GM10248 (cell line): ENCODE measurements at places on chromosomes 6 and 20.

- no peak for DNase-seq
Measured at GRCh38 chr6:62265906-62266525, 20.0 kb downstream of the KHDRBS2 start.

DNA sequence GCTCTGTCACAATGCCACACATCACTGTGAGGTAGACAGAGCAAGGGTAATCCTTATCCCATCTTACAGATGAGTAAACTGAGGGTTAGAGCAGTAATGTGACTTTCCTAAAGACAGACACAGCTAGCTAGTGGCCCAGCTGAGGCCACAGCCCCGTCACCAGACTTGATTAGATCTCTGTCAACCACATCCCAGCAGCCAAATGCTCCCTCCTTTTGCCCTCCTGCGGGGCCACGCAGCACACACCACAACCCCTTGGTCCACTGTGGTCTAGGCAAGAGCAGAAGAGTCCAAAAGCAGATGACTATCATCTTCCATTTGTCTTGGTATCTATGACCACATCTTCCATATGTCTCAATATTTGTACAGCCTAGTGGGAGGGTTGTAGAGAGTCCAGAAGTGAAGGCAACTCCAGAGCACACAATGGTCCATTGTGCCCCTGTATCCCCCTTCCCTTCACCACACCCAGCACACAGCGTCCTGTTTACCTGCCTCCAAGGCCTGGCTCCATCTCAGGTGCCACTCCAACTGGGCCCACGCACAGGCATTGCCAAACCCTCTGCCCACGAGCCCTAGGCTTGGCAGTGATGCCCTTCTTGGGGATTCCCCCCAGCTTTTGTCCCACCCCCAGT, 47.1 kb upstream of the FOXP4 start:
- no peak for DNase-seq

DNA sequence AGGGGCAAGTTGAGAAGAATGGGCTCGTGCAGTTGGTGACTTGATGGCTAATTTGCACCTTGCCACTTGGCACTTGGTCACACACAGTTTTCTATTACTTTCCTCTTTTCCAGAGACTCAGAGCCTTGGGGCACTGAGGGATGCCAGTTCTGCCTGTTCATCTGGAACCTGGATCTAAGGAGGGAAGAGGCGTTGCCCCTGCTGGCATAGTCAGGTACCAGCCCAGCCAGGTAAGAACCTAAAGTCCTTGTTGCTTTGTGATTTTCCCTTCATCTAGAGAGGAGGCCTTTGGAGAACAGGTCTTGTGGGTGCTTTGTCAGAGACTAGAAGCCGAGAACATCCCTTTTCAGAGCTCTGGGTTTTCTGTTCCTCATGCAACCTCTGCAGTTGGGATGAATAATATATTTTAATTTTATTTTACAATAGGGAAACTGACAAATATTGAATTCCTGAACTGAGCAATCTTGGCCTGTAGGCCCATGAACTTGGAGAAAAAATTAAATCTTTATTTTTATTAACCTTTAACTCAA, 11.4 kb downstream of the SYTL3 start:
- no peak for DNase-seq

- DNase-seq, result no peak
Measured at GRCh38 chr6:158468666-158469065, 91.2 kb upstream of the TMEM181 start.

- no peak for DNase-seq
Measured at GRCh38 chr6:47076422-47077344, 34.6 kb upstream of the ADGRF1 start.

DNA sequence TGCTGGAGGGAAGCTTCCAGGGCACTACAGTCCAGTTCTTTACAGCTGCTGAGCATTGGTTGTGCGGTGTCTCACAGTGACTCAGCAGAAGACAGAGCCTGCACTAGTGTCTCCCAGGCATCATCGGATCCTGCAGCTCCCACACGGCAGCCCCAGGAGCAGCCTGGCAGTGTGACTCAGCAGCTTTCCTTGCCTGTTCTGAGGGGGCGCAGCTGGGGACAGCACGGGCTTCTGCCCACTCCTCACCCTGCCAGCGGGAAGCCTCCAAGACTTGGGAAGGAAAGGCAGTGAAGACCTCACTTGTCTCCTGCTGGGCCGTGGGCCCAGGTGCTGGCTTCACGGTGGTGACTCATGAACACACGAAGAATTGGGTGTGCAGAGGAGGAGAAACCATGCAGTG, 165.4 kb downstream of the SYNDIG1 start:
- no peak for DNase-seq

DNA sequence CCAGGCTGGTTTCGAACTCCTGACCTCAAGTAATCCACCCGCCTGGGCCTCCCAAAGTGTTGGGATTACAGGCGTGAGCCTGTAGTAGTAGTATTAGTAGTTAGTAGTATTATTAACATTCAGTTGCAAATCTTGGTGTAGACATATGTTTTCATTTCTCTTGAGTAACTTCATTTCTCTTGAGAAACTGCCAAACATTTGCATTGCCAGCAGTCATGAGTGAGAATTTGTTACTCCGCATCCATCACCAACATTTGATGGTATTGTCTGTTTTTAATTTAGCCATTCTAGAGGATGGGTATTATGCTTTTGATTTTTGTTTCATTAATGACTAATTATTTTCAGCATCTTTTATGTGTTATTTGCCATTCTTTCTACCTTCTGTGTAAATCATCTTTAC, 1.5 kb upstream of the ERVFRD-1 start:
- no peak for DNase-seq

- no peak for DNase-seq
Measured at GRCh38 chr20:50121858-50122271, 8.9 kb upstream of the UBE2V1 start.

DNA sequence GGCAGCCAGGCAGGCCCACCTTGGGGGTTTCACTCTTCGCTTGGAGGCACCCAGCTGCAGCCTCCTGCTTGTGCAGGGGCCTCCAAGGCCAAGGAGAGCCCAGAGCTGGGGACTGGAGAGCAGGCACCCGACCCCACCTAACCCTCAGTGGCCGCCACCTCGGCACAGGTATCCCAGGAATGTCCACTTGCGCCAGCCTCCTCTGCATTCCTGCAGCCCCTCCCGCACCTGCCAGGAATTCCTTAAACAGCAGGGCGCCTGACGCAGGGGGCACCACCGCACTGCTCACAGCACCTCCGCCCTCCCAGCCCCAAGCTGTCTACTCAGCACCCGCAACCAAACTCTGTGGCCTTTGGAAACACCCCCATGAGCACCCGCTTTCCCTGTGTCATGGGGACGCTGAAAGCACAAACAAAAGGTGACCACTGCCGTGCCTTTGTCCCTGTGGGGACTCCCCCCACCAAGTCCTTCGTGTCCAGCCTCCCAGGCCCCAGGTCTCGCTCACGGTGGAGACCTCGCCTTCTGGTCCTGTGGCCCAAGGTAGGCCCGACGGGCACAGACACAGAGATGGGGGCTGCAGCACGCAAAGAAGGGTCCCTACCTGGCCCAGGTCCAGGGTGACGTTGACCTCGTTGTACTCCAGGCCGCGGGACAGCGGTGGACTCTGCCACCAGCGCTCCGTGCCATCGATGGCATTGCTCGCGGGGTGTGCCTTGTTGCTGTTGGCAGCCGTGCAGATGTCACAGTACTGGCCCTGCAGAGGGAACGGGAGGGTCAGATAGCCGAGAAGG, 5.1 kb downstream of the LAMA5 start:
- no peak for DNase-seq

GRCh38 chr20:52493171-52493721, 301.7 kb upstream of the ZFP64 start:
- no peak for DNase-seq

DNA sequence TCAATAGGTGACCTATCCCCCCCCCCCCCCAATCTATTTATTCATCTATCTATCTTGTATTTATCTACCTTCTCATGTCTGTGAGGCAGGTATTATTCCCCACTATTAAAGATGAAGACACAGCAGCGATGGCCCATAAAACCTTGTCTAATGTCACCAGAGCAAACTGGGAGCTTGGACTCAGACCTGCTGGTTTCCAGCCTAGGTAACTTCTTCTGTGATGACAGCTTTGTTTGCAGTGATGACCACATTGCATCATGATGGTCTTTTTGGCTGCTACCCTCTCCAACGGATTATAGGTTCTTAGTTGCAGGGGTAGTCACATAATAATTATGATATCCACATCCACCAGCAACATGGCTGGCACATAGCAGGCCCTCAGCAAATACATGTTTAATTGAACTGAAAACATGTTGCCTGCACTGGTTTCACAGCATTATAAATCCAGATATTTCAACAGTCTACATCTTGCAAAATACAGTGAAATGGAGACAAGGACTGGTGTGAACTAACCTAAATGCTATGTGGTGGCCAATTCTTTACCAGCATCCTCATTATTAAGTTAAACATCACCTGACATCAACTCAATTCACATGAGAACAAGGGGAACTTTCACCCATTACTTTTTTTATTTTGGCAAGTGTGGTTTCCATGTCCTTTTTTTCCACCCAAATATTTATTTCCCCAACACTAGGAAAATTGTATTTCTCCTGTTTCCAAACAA, 712.5 kb upstream of the NRSN1 start:
- no peak for DNase-seq

GRCh38 chr20:54554006-54554405, 78.6 kb downstream of the DOK5 start:
- no peak for DNase-seq

GRCh38 chr20:41902346-41902745, 284.2 kb upstream of the CHD6 start:
- DNase-seq, result no peak

GRCh38 chr6:111201764-111202163, 114.5 kb downstream of the SLC16A10 start:
- no peak for DNase-seq

DNA sequence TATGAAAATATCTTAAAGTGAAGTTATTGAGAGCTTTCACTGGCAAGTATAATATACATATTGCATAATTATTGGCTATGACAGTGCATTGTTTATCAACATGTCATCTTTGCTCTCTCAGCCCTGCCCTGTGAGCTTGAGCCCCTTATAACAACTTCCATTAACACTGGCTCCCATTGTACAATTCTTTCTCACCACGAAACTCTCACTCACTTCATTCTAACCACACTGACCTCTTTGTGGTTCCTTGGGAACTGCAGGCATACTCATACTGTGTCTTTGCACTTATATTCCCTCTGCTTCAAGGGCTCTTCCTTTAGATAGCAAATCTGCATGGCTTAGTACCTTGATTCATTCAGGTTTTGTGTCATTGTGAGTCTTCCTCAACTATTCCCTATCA, 411.8 kb downstream of the CDKAL1 start:
- peak; percentile 34 for DNase-seq

GRCh38 chr20:56806952-56807517, 177.9 kb downstream of the TFAP2C start:
- no peak for DNase-seq

DNA sequence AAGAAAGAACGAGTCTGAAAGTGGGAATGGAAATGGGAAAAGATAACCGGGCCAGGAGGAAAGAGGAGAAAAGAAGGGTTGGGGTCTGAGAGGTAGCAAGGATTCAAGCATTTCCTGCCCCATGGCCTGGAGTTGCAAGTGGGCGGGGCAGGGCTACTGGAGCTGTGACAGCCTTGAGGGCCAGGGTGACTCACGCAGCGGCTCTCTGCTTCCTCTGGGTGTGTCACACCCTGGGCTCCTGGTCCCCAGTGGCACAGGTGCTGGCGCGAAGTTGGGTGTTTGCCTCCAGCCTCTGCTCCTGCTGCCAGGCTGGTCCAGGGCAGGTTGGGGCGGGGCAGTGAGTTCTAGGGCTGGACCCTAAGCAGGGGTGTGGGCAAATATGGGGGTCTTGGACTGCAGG, 3.3 kb upstream of the ULBP3 start:
- no peak for DNase-seq

- no peak for DNase-seq
Measured at GRCh38 chr6:18166312-18167036, 11.3 kb downstream of the KDM1B start.

- DNase-seq, result no peak
Measured at GRCh38 chr6:20582586-20583443, 48.6 kb downstream of the CDKAL1 start.
